Purkinje cell (primary cell): ENCODE measurements at places on chromosomes 16 and 17. TPM values are rescaled to one million over a fixed set of nuclear protein-coding genes. Genes with fewer than 3 reads are reported as not detected.

Gene TERF2IP
- polyA plus RNA-seq, result 180 and 205 TPM in 2 replicates

Gene SLC12A3
- polyA plus RNA-seq, result 0.09 and 0.20 TPM in 2 replicates

Gene TBC1D3I
- 0.13 TPM in 1 of 2 replicates, not detected in the other for polyA plus RNA-seq

Gene KRT33A
- polyA plus RNA-seq, result not detected in 2 replicates

Gene FBXO39
- polyA plus RNA-seq, result not detected in 2 replicates
